Activated CD4-positive, CD25-positive, alpha-beta regulatory T cell treated with anti-CD3 and anti-CD28 coated beads, Interleukin-2, amount 50 U/mL, for 24 hours (primary cell): ENCODE measurements at places on chromosomes 11 and 22.

DNA sequence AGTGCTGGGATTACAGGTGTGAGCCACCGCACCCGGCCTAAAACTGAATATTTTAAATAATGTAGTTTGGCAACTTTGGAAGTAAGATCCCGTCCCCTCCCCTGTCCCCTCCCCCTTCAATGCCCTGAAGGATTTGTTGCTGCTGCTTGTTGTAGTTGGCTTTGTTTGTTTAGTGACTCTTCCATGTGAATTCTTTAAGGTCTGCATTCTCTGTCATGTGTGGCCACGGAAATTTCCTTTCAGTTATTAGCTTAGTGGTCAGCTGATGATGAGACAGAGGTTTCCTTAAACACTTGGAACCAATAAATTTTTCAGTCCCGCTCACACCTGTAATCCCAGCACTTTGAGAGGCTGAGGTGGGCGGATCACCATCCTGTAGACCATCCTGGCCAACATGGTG lies 109.9 kb downstream of the MPPED1 start:
- no peak for ATAC-seq

GRCh38 chr11:17611503-17612220 lies 64.6 kb downstream of the OTOG start:
- no peak for ATAC-seq

DNA sequence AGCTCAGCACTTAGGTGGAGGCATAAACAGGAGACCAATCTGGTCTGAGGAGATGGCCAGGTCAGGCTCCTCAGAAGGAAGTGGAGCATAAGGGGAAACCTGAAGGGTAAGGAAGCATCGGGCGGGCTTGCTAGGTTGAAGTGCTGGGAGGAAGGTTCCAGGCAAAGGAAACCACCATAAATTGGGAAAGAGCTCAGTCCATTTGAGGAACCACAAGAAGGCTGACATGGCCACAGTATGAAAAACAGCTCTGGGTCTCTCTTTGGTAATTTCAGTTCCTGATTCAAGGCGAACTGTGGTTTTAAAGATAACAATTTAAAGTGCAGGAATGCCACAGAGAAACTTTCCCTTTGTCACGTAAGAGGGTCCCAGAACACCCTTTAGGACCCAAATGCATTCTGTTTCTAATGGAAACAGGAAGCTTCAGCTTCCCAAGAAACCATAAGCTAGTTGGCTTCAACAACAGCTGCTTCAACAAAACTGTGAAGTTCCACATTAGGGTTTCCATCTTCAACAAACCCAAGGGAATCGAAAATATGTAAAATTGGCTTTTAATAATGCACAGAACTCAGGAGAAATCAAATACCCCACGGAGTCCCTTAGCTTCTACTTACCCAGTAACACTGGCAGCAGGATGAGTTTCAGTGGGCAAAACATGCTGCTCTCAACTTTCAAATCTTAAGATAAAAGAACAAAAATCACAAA lies 10.4 kb downstream of the JAML start:
- no peak for ATAC-seq

GRCh38 chr22:36386351-36386899 lies 1.3 kb downstream of the MYH9 start:
- ATAC-seq = peak; percentile 5

DNA sequence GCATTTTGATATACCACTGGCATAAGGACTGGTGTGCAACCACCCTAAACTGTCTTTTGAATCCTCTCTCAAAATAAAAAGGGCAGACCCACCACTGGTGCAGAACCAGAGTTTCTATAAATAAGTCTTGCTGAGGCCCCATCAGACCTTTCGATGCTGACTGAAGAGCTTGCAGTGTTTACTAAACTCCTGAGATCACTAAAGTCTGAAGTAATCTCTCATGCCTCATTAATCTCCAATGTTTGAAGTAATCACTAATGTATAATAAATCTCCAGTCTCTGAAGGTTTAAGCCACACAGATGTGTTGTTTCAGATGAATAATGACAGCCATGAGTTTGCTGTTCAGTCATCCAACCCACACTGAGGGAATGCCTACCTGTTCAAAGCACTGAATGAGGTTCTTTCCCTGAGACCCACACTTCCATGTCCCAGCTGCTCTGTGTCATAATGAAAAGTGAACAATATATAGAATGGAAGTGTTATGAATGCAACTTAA lies 50.6 kb upstream of the DEUP1 start:
- ATAC-seq = no peak

- ATAC-seq = no peak
Measured at GRCh38 chr22:37802310-37803194, 5.2 kb upstream of the GCAT start.

GRCh38 chr11:68932933-68933577 lies 29.4 kb downstream of the IGHMBP2 start:
- no peak for ATAC-seq

- no peak for ATAC-seq
Measured at GRCh38 chr11:42674436-42674835, 637.4 kb upstream of the API5 start.

DNA sequence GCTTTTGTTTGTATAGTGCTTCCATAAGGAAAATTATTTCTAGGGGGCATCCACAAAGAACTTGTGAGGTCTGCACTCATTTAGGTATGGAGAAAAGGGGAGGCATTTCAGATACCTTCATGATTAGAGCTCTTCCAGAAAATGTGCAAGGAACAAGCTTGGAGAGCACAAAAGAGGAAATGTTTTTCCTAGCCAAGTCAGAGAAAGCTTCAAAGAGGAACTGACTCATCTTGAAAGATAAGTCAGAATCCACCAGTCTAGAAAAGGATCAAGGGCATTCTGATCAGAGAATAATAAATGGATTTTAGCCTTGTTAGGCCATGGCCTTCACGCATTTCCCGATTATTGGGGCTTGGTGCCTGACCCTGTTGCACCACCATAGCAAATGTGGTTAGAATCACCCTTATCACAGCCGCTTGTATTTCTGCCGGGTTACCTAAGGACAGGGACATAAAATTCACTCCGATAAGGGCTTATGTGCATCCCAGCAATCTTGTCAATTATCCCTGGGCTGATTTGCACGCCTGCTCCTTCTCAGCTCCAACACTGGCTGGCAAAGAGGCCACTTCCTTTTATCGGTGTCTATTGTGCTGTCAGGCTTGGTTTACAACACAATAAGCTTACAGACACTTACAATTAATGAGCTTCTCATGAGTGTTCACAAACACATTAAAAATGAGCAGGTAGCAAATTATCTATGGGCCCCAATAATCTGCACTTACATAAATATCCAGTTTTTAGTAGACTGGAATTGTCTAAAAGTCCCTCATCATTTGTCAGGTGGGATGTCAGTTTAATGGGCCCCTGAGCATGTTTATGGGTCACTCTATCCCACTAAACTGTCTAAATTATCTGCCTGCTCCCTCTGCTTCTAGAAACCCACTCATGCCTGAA lies 613.5 kb downstream of the SOX6 start:
- no peak for ATAC-seq

DNA sequence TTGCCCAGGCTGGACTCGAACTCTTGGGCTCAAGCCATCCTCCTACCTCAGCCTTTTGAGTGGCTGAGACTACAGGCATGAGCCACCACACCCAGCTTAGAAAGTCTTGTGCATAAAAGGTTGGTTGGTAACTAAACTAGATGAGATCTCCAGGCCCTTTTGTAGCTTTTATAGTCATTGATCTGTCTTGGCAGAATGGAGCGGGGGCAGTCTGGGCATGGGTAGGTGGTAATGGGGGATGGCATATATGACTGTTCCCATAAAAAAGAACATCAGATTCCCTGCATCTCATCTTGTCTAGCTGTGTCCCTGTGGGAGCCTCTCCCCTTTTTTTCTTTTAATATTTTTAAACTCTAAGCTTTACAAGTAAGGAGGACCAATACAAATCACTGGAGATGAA lies 30.2 kb downstream of the ABCC8 start:
- no peak for ATAC-seq

- no peak for ATAC-seq
Measured at GRCh38 chr11:36997656-36998055, 399.6 kb upstream of the RAG2 start.

- ATAC-seq = no peak
Measured at GRCh38 chr11:86397351-86397750, 22.7 kb downstream of the CCDC81 start.

- ATAC-seq = no peak
Measured at GRCh38 chr11:70419307-70420007, 21.1 kb downstream of the CTTN start.

- no peak for ATAC-seq
Measured at GRCh38 chr11:128739589-128739988, 45.7 kb downstream of the FLI1 start.

- no peak for ATAC-seq
Measured at GRCh38 chr22:47194476-47195155, 432.2 kb downstream of the TBC1D22A start.

DNA sequence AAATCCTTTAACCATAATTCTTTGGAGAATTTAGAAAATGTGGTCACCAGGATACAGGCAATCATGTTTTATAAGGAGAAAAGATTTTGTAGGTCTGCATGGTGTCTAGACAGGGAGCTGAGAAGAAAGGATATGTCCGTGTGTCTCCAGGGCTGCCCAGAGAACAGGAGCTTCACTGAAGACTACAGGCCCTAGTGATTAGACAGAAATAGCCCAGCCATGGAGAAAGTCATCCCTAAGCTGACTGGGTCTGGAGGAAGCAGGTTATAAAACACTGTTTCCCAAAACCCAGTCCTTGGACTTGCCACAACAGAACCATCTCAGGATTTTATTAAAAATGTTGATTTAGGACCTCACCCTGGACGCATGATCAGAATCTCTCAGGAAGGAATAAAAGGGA lies 84.4 kb downstream of the GALNT18 start:
- no peak for ATAC-seq

GRCh38 chr11:44319170-44319551 lies 9.2 kb upstream of the ALX4 start:
- no peak for ATAC-seq

- ATAC-seq = no peak
Measured at GRCh38 chr11:28108958-28109357, 770 bp downstream of the METTL15 start.

DNA sequence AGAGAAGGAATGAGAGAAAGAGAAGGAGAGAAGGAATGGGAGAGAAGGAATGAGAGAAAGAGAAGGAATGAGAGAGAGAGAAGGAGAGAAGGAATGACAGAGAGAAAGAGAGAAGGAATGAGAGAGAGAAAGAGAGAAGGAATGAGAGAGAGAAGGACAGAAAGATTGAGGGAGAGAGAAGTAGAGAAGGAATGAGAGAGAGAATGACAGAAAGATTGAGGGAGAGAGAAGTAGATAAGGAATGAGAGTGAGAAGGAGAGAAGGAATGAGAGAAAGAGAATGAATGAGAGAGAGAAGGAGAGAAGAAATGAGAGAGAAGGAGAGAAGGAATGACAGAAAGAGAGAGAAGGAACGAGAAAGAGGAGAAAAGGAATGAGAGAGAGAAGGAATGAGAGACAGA lies 34.1 kb upstream of the APOL5 start:
- ATAC-seq = no peak

GRCh38 chr11:2160736-2161259 lies at the start of gene INS:
TSS of gene INS (minus strand) at chr11:2161209. CDS start at chr11:2160971, 238 bp downstream.
- no peak for ATAC-seq

DNA sequence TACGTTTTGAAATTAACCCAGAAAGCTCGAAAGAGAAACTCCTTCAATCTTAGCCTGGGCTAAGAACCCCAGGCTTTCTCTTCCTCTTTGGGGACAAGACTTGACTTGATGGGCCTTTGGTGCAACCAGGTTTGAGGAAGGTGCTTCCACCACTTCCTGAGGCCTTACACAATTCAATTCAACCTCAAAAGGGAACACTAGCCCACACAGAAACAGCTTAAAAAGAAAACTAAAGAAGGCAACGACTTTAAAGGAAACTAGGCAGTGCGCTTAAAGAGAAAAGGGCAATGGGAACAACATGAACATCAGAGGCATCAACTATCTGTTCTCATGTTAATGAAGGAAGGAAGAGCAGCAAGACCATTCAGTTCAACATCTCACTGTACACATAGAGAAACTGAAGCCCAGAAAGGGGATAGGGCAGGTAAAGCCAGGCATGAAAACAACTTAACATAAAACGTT lies 24.8 kb downstream of the PAK1 start:
- peak; percentile 21 for ATAC-seq

DNA sequence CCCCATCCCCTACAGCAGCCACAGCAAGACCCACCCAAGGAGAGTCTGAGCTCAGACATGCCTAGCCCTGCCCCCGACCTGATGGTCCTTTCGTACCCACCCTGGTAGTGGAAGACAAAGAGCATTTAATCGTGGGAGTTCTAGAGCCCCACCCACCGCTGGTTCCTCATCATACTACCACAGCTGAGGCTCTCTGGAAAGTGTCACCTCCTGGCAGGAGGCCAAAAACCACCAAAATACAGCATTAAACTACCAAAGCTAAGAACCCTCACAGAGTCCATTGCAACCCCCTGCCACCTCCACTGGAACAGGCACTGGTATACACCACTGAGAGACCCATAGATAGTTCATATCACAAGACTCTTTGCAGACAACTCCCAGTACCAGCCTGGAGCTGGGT lies 311.1 kb downstream of the TENM4 start:
- ATAC-seq = no peak

DNA sequence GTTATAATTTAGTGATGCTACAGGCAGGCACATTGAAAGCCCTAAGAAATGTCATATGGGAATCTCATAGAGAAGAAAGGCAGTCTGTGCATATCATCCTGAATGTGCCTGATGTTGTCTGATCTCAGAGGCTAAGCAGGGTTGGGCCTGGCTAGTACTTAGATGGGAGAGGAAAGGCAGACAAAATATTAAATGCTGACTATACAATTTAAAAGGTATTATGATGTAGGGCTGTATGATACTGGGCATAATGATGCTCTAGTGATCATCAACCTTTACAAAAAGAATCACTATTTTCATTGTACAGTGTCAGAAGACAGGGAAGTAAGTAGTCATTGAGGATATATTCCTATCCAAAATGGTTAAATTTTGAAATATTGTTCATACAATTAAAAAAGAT lies 119.8 kb downstream of the UVRAG start:
- ATAC-seq = no peak

- no peak for ATAC-seq
Measured at GRCh38 chr11:45657496-45658260, 7.7 kb downstream of the CHST1 start.

DNA sequence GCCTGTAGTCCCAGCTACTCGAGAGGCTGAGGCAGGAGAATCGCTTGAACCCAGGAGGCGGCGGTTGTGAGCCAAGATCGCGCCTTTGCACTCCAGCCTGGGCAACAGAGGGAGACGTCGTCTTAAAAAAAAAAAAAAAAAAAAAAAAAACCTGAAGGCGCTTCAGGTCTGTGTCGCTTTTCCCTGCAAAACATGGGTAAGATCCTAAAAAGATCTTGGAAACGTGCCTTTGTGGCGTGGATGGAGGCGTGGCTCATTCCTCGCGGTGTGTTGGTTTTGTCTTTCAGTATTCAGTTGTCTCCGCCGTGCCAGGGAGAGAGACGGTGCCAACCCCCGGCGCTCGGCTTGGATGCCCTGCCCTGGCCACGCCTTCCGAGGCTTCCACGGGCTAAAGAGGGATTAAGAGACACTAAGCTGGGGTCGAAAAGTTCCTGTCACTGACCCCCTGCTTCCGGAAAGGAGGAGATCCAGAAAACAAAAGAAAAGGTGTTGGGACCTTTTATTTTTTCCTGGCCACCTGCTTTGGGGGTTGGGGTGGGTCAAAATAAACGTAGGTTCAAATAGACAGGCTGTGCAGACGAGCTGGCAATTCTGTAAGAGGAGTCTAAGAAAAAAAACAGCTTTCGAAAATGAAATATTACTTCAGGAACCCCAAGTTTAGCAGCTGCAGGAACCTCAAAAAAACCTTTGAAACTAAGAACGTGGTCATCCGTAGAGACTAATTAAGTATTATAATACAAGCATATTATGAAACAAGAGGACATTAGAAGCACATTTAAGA lies 1.1 kb upstream of the SLC35F2 start:
- ATAC-seq = no peak

GRCh38 chr11:82906236-82906635 lies 4.7 kb downstream of the DDIAS start:
- ATAC-seq = no peak

GRCh38 chr11:132980670-132981069 lies 551.6 kb downstream of the OPCML start:
- ATAC-seq = no peak
